Thoracic aorta (tissue), 2 donors: ENCODE measurements at places on chromosomes 4 and X.

GRCh38 chr4:156953951-156954350 lies 17.6 kb downstream of the PDGFC start:
- DNase-seq = no peak

GRCh38 chr4:166202991-166203390 lies 330.0 kb downstream of the TLL1 start:
- no peak for DNase-seq

DNA sequence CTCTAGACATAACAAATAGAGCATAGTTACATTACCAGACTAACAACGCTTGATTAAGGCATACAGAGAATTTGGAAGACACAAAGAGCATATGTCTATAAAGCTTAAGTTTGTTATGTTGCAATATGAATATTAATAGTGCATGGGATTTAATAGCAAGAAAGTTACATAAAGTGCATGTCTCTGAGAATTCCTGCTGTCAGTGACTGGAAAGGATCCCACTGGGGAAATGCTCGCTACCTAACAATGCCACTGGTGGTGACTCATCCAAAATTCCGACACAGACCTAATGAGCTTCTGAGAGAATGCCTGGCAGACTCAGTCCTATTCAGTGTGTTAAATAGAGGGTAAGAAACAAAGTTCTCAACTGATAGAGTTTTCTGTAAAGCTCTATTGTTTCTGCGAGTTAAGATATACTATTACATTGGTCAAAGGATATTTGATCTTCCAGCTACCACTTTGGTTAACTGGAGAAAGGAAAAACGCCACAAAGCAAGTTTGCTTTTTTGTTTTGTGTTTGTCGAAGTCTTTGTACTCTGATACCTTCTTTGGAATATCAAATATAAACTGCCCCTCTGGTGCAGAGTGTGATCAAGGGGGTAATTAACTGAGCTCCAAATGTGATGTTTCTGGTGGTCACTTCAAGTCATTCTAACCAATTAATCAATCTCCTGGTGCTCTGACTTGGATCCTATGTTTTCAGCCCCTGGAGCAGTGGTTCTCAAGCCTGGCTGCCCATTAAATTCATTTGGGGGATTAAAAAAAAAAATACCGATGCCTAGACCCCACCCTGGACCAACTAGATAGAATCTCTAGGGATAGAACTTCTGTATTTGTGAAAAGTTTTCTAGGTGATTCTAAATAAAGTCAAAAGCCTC lies 107.9 kb downstream of the PALLD start:
- DNase-seq = no peak

GRCh38 chrX:19513383-19513782 lies 1.9 kb downstream of the MAP3K15 start:
- DNase-seq = no peak

DNA sequence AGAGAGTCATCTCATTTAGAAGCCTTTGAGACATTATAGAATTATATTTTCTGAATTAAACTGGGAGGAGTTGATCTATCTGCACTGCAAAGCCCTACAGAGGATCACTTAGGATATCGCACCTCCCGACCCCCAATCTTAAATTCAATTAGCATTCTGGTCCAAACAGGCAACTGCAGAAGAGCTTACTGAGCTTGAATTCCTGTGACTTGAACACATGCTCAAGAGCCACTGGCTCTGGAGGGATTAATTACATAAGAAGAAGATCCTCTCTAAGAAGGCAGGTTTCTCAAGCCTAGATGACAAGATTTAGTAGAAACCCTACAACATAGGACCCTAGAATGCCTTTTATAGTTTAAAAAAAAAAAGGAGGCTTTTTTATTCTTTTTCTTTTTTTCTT lies 548.9 kb downstream of the ARAP2 start:
- no peak for DNase-seq

DNA sequence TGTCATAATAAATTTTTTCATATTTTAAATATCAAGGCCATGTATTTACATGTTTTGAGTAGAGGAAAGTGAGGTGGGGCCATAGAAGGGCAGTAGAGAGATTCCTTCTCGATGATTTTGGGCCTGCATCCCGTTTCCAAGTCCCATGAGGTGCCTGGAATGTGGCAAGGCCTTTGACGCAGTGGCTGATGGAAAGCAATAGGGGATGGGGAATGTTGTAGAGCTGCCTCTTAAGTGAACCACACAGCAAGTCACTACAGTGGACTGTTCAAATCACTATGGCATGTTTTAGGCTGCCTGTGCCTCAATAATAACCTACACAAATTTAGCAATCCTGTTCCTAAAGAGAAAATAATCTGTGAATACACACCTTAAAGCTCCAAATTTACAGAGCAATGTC lies 48.3 kb downstream of the ANXA5 start:
- DNase-seq = no peak

DNA sequence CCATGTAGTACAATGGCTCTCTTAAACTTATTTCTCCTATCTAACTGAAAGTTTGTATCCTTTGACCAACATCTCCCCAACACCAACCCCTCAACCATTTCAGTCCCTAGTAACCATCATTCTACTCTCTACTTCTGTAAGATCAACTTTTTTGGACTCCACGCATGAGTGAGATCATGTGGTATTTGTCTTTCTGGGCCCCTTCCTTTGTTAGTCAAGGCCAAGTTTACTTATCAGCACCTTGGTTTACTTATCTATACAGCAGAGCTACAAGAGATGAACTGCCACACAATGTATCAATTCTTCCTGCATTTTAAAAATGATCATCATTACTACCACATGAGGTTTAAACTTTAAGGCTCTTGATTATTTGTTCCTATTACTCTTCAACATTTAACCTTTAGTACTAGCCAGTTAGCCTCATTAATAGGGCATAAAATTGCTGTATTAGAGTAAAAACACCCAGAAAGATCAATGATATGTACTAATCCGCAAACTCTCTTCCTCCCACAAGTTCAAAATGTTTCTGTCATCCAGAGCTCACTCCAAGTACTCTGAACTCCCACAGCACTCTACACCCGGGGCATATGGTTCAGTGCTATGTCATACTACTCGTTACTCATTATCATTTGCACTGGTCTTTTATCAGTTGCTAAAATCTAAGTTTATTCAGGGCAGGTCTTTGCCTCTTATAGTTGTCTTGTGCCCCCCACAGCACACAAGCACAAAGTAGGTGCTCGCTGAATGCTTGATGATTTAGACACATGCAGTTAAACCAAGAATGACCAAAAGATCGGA lies 145.7 kb upstream of the ADAMTS3 start:
- DNase-seq = no peak

DNA sequence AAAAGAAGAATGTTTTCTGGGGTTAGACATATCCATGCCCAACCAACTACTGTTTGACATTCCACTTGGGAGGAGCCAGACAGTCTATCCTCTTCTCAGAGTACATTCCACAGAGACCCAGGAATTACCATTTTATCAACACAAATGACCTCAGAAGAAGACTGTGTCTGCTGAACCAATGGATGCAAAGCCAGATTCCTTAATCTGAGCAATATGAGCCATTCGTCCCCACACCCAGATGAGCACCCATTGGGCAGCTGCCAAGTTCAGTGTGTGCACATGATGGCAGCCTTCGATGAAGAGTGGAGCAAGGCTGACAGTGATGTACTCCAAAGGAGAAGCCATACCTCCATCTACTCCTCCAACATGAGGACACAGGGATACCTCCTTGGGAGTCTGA lies 111.3 kb downstream of the ZNF674 start:
- DNase-seq = no peak

DNA sequence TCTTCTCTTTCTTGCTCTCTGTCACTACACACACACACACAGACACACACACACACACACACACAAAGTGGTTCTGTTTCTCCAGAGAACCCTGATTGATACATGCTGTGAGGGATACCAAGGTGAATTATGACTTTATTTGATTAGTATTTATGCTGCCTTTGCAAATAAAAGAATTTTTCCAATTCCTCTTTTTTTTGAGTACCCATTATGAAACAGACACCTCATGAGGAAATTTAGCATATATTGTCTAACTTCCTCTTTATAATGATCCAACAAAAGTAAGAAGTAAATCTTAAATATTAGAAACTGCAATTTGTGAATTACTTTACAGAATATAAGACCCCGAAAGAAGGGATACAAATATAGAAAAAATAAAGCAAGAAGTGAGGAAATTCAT lies 14.3 kb upstream of the RAB28 start:
- DNase-seq = no peak

DNA sequence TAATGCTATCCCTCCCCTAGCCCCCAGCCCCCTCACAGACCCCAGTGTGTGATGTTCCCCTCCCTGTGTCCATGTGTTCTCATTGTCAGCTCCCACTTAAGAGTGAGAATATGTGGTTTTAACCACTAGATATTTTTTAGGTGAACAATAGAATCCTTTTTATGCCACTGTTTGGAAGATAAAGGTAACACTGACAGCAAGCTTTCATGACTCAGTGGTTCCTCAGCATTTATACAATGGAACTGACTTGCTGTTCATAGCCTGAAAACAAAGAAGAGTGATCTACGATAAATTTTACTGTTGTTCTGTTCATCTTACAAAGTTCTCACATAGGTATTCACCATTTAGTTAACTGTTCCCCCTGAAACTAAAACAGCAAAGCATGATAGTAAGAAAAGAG lies 147.8 kb downstream of the ARHGAP10 start:
- no peak for DNase-seq

GRCh38 chr4:139530833-139531427 lies 25.1 kb downstream of the SETD7 start:
- no peak for DNase-seq

DNA sequence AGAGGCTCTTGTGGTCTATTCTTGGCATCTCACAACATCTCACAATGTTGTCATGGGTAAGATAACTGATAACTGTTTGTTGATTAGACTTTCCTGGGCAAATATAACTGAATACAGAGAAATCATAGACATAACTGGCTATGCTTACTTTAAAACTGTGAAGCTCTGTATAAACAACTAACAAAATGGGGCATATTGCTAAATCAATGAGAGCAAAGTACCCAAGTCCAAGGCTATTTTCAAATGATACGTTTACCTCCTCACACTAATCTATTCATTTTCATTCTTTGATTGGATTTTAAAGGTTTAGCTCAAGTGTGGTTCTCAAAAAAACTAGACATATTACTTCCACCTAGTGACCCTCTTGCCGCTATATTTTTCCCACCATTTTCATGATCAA lies 38.6 kb downstream of the AMELX start:
- no peak for DNase-seq

DNA sequence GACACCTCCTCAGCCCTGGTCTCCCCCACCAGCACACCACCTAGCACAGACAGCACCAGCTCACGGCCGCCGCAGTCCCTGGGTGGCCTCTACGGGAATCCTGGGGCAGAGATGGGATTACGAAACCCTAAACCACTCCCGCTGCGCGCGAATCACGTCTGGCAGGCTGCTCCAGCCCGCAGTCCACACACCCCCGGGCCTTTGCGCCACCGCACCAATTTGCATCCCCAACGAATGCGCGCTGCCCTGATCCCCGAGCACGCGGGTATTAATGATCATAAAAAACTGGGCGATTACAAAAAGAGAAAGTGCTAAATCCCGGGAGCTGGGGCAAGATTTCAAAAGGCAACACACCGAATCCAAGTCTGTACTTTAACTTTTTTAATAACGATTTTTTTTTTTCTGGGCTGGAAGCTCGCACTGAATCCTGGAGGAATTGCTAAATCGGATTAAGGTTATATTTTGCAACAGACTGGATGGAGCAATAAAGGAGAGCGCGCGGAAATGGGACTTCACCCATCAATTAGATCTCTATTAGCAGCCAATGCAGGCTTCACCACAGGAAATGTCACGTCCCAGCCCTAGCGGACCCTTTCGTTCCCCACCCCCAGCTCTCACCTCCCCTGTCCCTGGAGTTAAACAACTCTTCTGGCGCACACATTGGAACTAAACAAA lies 69.8 kb upstream of the TMEM33 start:
- no peak for DNase-seq

DNA sequence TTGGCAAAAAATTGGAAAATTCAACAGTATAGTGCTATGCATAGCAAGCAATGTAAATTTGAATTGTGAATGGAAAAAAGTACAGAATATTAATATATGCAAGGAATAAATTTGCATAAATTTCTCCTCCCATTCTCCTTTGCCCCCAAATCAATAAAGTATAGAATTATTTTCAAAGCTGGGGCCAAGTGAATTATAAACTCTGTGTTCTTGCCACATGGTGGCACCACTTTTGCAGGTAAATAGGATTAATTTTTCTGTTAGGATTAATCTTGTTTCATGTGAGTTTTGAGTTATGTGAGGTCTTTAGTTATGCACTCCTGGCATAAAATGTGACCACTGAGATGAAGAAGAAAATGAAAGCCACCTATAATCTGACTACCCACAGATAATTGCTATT lies 19.9 kb downstream of the COPS4 start:
- DNase-seq = no peak

DNA sequence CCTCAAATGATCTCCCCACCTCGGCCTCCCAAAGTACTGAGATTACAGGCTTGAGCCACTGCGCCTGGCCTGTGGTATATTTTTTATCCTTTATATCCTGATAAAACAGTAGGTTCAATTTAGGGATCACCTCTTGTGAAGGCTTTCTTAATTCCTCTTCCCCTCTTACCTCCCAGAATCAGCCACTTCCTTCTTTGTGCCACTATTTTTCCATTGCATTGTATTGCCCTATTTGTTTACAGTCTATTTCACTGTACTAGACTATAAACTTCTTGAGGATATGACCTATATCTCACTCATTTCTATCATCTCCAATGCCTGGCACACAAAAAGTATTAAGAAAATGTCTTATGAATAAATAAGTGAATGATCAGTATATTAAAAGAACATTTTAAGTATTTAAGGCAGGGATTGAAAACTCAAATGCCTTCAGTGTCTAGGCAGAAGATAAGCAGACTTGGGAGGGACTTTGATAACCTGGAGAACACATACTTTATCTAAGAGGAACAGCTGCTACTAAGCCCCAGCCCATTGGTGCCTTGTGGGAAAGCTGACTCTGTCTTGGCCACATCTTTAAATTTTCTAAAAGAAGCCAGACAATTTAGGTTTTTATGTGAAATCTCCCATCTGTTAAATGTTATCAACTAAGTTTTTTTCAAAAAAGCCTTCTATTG lies 82.3 kb upstream of the OGT start:
- no peak for DNase-seq

DNA sequence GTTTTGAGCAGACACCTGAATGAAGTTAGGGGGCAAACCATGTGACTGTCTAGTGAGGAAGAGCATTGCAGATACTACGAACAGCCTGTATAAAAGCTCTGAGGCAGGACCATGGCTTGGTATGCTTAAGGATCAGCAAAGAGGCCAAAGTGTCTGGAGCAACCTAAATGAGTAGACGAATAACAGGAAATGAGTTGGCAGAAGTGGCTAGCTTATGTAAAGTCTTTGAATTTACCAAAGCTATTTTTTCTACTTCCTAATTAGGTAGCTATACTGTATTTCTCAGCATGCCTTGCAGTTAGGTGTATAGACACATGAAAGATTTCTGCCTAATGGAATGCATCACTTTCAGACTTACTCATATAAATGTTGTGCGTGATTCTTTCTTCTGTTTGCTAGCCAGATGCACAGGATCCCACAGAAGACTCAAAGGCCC lies 9.3 kb upstream of the GPRIN3 start:
- no peak for DNase-seq

- DNase-seq = no peak
These were observed 12.0 kb downstream of the ADAMTS3 start for GRCh38 chr4:72557021-72557420.
